CD4-positive, CD25-positive, alpha-beta regulatory T cell (primary cell): ENCODE measurements at places on chromosomes 1 and 21. TPM values are rescaled to one million over a fixed set of nuclear protein-coding genes. Genes with fewer than 3 reads are reported as not detected.

Gene FLG2
- not detected for total RNA-seq

Gene PLA2G2F
- not detected for total RNA-seq

Gene CCDC185
- not detected for total RNA-seq

Gene ERICH3
- not detected for total RNA-seq
